ENCODE measurements at places on chromosomes 5 and 9. TPM values are rescaled to one million over a fixed set of nuclear protein-coding genes. Genes with fewer than 3 reads are reported as not detected.
A peak's percentile ranks its signal among the peaks of the same experiment; 100 is the strongest.

Gene BRINP1
- not detected for total RNA-seq

Gene SH3RF2
- total RNA-seq = 0.57 TPM

Gene TMEM215
- not detected for total RNA-seq

GRCh38 chr5:54794135-54794975, 191.0 kb downstream of the ESM1 start:
- DNase-seq = peak; percentile 26

GRCh38 chr5:150789450-150789849, 10.9 kb downstream of the SMIM3 start:
- no peak for DNase-seq

- no peak for DNase-seq
These were observed 218.4 kb downstream of the ACTL7B start for GRCh38 chr9:108637340-108637739.

GRCh38 chr5:163943546-163943945, 438.1 kb downstream of the MAT2B start:
- DNase-seq = no peak

All from activated T-helper 2 cell treated with anti-CD3 and anti-CD28 coated beads, Interferon-gamma antibody, Interleukin-2, Interleukin-4, amounts not matched to agents 10 μg/mL and 5 μg/mL and 100 μg/mL, durations not matched to agents 14 hours and 24 hours and 36 hours (primary cell).